ENCODE measurements at places on chromosomes 6 and 20.

DNA sequence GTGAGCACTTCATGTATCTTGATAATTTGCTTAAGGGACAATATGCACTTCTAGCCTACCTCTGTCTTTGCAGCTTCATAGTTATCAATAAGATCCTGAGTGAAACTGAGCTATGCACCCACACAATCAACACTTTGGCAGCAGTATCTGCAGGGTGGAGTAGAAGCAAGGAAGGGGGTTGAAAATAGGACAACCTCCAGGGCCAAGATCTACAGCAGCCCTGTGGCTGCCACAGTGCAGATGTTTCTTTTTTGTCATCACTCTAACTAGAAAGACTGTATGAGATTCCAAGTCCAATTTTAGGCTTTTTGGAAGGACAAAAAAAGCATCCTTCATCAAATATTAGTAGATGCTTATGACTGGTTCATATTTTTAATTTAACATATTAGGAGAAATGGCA, 336.1 kb upstream of the CITED2 start:
- no peak for DNase-seq

- DNase-seq: no peak
These were observed 73.2 kb downstream of the SCP2D1 start for GRCh38 chr20:18886756-18887155.

DNA sequence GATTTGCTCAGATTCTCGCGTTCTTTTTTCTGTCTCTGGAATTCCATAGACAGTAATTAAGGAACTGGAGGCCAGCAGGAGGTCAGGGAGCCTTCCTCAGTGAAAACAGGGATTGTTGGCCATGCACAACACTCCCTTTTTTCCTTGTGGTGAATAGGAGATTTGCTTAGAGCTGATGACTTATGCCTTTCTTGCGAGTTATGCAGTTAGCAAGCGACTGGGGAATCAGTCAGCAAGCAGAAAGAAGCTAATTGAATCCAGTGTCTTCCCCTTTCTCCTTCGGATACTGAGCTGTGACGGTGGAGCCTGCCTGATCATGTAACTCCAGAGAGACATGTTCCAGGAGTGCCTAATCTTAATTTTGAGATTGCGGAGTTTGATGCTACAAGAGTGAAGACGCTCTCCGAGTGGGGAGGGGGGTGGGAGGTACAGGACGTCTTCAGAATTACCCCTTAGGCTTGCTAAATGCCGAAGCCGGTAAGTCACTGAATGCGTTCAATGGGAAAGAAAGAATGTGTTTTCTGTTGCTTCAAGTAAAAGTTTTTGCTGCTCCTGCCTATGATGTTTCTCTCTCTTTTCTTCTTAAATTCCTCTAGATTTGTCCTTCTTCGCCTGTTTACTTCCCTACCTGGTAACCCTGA, 165.9 kb downstream of the SASH1 start:
- DNase-seq: peak; percentile 79

DNA sequence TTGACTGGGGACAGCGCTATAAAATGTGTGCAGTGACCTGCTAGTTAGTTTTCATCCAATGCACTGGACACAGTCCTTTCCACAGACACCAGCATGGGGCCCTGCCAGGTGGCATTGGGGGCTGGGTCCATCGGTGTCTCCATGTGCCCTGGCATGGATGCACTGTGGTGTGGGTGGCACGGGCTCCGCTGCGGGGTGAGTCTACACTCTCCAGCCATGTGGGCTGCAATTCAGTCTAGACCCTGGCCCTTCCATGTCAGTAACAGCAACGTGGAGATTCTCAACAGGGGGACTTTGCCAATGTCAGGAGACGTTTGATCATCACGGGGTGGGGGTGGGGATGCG, 100.0 kb downstream of the RAMACL start:
- DNase-seq: no peak

DNA sequence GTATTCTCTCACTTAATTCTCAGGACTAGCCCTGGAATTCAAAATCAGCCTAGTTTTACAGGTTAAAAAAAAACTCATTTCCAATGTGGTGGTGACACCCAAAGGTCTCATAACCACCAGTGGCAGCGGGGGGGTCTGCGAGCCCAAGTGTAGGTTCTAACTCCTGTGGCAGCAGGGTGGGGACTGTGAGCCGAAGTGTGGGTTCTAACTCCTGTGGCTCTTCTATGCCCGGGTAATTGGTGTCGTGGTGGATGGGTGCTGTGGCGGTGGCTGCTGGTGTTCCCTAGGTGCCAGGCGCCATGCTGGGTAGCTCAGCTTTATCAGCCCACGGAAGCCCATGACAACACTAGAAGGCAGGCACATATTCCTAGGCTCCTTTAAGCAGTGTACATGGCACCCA, 4.9 kb upstream of the ANKRD60 start:
- no peak for DNase-seq

DNA sequence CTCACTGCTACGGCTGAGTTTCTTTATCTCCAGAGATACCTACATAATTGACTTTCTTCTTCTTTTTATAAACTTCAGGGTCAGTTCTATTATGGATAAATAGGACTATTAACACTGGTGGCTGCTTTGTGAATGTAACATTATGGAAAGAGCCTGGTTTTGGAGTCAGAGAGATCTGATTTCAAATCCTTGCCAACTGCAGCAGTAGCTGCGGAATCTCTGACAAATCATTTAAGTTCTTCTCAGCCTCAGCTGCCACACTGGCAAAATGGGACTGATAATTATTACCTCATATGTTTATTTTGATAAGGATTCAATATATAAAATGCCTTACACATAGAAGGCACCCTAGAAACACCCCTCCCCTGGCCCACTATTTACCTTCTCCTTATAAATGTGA, 160.5 kb downstream of the BACH2 start:
- no peak for DNase-seq

- peak; percentile 80 for DNase-seq
These were observed 53.6 kb upstream of the FRMD1 start for GRCh38 chr6:168132531-168133167.

DNA sequence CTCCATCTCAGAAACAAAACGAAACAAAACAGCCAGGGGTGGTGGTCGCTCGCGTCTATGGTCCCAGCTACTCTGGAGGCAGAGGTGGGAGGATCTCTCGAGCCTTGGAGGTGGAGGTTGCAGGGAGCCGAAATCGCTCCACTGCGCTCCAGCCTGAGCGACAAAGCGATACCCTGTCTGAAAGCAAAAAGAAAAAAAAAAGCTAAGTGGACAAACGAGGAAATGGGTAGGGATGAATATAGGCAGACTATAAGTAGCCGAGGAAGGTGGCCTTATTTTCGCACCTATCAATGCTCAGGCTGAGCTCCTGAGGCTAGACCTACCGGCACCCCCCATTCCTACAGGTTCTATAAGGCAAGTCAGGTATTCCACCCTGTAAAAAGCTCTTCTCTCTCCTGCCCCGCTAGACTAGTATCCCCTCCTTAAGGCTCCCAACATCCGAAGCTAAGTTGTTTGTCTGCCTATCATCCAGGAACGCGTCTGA, 650 bp upstream of the CASP8AP2 start:
- no peak for DNase-seq

DNA sequence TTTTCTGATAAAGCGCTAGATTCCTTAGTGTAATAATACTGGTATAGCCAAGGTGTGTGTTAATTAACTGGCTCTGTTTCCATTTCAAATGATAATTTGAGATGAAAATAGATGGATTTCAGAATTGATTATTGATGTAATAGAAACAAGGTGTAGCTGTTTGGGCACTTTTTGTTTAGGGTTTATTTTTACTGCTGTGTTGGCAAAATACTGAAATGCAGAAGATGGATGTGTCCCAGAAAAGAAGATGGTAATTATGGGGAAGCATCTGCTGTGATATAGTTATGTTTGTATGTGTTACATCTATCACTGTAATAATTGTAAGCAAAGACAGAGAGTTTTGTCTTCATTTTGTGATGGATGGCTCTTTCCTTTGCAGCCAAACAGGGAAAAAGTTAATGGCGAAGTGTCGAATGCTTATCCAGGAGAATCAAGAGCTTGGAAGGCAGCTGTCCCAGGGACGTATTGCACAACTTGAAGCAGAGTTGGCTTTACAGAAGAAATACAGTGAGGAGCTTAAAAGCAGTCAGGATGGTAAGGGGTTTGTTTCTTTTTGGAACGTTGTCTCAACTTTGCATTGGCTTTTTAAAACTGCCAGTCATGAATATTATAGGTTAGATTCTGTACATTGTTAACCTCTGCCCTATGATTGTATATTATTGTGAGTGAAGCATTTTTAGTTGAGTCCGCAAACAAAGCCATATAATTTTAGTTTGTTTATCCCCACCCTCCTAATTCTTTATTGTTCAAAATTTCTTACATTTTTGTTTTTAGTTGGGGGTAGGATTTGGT, 8.6 kb upstream of the ACAT2 start:
- DNase-seq: no peak

DNA sequence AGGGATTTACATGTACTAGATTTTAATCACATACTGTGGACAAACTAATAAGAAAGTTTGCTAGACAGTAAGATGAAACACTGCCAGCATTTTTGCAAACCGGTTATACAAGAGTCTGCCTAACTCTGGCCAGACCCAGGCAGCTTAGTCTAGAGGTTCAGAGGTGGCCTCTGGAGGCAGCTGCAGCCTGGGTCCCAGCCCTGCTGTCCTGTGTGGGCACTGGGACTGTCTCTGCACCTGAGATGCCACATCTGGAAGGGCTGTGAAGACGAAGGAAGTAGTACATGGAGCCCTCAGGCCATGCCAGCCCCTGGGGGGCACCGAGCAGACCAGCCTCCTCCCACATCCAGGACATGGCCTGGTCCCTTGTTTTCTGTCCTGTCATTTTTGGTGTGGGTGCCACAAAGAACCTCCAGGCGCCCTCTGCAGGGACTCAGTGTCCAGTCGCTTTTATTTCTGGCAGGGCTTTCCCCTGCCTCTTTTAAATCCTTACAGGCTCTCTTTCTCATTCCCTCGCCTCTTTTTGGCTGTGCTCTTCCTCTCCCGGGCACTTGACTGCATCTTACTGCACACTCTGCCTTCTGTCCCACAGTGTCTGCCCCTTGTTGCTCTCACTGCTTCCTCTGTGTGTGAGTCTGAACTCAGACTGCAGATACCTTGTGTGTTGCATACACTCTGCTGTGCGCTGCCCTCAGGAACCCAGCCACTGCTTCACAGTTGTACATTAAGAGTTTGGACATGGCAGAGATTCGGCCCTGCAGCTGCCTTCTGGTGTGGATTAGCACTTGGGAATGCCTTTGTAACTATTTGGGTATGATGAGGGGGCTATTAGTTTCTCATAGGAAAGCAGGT, 216.7 kb downstream of the ZDHHC14 start:
- peak; percentile 50 for DNase-seq

GRCh38 chr20:50491926-50492634, 18.1 kb upstream of the PTPN1 start:
- no peak for DNase-seq

DNA sequence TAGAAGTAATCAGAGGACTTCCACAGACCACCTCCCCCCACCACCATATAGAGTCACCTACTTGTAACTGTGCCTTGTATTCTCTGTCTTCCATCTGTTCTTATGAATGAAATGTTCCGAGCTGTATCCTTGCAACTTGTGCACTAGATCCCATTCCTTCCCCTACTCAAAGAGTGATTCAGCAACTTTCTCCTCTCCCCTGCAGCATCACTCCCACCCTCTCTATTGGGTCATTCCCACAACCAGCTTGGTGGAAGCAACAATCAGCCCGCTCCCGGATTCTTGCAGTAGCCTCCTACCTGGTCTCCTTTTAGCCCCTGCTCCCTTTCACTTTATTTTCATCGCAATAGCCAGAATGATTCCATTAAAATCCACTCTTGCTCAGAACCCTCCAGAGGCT, 34.9 kb upstream of the REV3L start:
- DNase-seq: no peak

DNA sequence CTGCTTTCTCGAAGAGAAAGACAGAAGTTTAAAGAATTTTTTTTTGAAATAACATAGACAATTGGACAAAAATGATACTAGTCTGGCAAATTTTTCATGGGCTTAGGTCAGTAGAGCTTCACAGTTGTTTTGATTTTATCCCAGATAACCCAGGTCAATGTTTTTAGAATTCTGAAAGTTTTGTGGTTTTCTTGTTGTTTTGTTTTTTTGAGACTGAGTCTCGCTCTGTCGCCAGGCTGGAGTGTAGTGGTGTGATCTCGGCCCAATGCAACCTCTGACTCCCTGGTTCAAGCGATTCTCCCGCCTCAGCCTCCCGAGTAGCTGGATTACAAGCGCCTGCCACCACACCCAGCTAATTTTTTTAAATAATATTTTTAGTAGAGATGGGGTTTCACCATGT, 22.8 kb downstream of the KIF13A start:
- DNase-seq: peak; percentile 41

GRCh38 chr6:50128420-50129005, 78.8 kb upstream of the DEFB112 start:
- peak; percentile 8 for DNase-seq

All from EL (cell line).